ENCODE measurements at places on chromosomes 5 and 9.

DNA sequence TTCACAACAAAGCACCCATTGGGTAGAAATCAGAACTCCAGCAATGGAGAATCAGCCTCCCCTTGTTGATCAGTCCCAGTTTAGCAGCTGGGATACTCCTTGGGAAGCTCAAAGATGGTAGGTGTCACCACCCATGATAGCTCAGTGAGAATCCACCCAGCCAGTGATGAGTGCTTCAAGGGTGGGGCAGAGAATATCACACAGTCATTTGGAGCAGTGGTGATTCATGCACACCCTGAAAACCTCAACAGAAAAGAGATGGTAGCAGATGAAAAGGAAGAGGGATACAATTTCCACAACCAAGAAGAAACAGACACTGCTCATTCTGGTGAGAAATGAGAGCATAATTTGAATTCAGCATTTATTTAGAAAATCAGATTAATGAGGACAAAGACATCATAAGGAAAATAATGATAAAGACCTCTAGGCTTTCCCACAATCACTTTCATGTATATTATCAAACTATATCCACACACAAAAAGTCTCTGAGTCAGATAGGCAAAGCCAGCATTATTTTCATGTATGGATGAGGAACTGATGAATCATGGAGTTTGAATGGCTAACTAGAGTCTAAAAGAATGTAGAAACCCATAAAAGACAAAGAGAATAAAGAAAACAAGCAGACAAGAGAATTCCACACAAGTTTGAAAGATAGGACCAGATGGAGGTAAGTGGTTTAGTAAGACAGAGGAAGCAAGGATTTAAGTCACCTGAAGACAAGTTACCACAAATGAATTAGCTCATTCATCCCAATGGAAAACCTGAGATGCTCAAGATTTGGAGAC lies 82.9 kb downstream of the FEM1C start:
- no peak for DNase-seq

DNA sequence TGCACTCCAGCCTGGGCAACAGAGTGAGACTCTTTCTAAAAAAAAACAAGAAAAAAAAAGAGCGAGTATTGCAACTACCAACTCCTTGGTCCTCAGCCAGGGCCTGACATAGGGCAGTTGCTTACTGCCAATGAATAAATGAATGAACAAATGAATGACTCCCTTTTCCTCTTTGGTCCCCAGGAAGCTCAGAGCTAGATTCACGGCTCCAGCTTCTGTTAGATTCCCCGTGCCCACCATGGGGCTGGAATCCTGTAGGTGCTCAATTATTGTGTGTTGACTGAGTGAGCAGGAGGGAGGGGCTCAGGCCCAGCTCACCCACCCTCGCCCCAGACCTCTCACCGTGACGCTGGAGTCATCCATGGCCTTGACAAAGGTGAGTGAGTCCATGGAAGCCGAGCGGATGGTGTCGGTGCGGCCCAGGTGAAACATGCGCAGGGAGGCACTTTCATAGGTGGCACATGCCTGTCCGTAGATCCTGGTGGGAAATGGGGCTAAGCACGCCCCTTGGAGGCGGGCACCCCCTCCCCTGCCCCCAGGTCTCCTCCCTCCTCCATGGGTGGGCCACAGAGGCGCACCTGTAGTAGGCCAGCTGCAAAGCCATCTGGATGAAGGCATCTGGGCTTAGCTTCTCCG lies 12.8 kb downstream of the CRAT start:
- no peak for DNase-seq

DNA sequence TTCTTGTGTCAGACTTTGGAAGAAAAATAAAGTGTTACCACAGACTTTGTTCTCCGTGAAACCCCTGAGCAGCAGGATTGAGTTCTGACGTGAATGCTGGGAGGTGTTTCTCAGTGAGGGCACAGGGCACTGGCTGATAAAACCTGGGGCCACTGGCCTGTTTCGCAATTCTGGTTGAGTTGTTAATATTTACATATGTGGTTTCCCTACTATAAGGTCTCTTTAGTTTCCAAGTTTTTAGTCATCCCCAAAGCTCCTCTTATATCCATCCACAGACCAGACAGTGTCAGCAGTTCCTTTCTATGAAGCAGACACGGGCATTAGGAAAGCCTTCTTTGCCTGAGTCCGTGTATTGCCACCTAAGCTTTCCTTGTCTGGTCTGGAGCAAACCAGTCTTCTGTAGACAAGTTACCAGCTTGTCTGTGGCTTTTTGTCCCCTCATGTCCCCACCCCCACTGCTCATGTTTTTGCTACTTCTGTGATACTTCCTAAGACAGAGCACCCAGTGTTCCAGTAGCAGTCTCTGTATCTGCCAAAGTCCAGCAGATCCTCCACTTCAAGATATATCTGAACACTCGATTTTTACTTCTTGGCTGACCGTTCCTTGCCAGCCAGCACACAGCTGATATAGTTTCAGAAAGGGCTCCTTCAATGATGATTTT lies 42.0 kb downstream of the ACO1 start:
- DNase-seq: no peak

GRCh38 chr5:142831009-142831383 lies 60.8 kb downstream of the ARHGAP26 start:
- DNase-seq: no peak

GRCh38 chr5:180815293-180815917 lies 12.8 kb upstream of the MGAT1 start:
- no peak for DNase-seq

DNA sequence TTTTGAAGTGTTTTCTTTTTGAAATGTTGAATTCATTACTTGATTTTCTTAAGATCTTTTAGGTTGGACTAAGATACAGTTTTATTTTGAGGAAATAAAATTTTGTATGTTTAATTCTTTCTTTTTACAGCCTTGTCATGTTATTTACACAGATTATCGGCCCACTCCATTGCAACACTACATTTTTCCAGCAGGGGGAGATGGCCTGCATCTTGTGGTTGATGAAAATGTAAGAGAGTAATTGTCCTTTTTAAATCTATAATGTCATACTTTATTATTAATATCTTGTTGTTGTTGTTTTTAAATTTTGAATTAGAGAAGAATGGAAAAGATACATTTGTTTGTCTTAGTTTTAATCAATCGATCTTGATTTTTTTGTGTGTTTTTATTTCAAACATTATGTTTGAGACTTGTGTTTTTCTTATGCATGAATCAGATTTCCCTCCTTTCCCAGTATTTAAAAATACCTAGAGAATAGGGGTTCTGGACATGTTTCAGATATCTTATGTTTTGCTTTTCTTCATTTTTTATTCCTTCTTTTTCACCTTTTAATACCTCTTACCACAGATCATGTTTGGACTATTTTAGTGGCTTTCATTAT lies 36.7 kb downstream of the MTREX start:
- DNase-seq: peak; percentile 31

GRCh38 chr9:2616692-2617377 lies 4.8 kb upstream of the VLDLR start:
- DNase-seq: no peak

DNA sequence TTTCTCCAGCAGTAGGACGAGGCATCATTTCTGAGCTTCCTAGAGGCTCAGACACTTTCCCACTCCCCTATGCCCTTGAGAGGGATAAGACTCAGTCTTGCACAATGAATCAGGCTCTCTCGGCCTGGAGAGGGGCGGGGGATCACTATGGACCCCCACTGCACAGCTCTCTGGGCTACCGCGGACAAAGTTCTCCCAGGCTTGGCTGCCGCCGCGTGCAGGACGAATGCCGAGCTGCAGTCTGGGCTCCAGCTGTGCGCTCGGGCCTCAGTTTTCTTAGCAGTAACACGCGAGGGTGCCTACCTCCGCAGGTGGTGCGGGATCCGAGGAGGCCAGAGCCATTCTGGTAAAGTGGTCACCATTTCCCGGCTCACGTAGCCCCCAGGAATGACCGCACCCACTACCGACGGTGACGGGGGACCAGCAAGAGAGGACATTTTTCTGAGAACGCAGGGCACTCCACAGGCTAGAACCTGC lies 3.4 kb upstream of the MYORG start:
- DNase-seq: no peak

DNA sequence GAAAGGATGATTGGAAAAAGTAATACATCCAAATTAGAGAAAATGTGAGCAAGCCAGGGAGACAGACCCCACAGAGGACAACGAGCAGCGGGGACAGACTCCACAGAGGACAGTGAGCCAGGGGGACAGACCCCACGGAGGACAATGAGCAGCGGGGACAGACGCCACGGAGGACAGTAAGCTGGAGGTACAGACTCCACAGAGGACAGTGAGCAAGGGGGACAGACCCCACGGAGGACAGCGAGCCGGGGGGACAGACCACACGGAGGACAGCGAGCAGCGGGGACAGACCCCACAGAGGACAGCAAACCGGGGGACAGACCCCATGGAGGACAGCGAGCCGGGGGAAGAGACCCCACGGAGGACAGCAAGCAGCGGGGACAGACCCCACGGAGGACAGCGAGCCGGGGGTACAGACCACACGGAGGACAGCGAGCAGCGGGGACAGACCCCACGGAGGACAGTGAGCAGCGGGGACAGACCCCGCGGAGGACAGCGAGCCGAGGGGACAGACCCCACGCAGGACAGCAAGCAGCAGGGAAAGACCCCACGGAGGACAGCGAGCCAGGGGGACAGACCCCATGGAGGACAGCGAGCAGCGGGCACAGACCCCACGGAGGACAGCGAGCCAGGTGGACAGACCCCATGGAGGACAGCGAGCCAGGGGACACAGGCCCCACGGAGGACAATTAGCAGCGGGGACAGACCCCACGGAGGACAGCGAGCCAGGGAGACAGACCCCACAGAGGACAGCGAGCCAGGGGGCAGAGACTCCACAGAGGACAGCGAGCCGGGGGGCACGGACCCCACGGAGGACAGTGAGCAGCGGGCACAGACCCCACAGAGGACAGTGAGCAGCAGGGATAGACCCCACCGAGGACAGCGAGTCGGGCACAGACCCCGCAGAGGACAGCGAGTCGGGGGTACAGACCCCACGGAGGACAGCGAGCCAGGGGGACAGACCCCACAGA lies 1.9 kb upstream of the ZDHHC11 start:
- no peak for DNase-seq

DNA sequence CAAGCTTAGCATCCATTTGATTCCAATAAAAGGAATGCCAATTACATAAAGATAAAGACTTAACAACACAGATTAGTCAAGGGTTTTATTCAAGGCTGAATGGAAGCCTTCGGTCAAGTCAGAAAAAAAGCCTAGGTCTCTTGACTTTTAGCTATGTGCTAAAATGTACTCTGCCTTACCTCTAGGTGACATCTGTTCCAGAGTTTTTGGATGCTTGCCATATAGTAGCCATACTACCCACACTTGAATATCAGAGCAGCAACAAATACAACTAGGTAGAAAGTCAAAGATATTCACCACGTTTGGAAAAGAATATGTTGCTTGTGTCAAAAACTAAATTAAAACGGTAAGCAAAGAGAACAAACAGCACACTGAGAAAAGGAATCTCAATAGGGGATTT lies 484.7 kb downstream of the ELAVL2 start:
- no peak for DNase-seq

DNA sequence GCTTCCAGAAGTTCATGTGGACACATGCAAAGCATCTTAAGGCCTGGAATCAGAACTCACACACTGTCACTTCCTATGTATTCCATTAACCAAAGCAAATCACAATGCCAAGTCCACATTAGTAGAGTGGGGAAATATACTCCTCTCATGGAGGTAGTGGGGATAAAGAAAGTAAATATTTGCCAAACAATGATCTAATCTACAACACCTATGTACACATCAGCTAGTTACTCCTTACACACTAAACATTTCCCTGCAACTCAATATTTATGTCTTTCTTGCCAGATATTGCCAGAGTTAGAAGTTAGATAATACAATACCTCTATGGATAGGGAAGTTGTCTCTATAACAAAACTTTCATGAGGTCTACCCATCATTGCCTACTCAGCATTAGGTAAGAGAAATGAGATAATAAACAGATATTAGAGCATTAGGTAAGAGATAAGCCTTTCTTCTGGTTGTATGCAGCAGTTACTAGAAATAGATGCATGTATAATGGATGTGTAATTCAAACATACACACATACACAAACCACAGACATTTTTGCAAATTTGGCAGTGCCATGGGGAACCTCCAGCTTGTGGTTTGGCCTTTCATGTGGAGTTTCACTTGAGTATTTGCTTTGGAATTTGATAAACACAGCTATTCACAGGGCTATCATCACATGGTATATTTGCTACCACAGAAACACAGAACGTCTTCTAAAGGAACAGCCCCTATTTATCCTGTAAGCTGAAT lies 196.5 kb downstream of the TLE1 start:
- peak; percentile 94 for DNase-seq

DNA sequence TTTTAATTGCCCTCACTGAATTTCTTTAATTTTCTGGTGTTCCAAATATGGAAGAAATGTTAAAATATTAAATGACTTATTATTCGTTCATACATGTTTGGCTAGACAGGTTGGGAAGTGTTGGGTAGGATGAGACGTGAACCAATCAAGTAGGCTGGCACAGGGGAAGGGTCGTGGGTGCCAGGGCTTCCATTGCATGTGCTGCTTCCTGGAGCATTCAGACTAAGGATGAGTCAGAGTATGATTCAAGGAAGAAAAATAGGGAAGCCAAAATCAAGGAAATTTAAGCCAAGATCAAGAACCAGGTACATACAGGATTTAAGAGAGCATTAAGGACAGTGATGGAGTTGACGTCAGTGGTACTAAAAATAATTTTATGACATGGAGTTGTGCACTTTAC lies 2068.0 kb downstream of the MAT2B start:
- DNase-seq: no peak

DNA sequence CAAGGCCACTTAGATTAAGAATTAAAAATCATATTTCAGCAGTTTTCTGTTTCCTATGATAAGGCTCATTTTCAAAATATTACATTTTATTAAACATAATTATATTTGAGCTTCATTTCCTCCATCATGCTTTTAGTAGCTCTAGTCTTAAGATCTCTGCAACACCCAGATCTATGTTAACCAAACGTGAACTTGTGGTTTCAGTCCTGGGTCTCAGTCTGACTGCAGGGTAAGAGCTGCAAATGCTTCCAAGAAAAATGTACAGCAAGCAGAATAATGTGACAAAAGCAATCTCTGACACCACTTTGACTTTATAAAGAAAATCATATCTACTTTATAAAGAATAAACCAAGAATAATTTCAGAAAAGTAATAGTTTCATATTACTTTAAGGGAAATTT lies 512.4 kb downstream of the SEMA5A start:
- no peak for DNase-seq

GRCh38 chr5:148403344-148403743 lies 19.6 kb downstream of the FBXO38 start:
- DNase-seq: no peak
